ENCODE measurements at places on chromosomes 2 and 18.

- no peak for DNase-seq
Measured at GRCh38 chr2:70202236-70202806, 11.5 kb upstream of the C2orf42 start.

DNA sequence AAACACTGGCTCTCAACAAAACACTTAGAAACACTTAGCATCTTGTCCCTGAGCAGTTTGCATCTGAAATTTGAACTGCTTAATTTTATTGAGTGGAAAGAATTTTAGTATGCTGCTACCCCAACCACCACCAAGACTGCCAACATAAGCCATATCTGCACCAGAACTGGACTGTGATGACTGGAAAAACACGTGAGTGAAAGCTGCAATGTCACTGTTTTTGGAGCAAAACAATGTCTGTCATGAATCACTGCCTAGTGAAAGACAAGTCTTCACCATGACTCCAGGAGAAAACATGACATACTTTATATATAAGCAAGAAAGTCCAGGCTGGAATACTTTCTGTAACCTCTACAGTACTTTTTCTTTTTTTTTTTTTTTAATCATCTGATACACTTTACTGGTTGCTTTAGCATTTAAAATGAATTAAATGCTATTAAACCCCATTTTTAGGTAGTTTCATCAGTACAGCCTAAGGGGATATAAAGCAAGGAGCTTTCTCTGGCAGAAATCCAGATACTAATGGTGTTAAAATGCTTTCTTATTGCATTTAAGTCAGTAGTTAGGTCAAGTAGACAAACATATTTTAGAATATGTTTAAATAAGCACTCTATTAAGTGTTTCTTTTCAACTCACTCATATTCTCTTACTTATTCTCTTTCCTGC, 2129.4 kb upstream of the PIK3C3 start:
- no peak for DNase-seq

DNA sequence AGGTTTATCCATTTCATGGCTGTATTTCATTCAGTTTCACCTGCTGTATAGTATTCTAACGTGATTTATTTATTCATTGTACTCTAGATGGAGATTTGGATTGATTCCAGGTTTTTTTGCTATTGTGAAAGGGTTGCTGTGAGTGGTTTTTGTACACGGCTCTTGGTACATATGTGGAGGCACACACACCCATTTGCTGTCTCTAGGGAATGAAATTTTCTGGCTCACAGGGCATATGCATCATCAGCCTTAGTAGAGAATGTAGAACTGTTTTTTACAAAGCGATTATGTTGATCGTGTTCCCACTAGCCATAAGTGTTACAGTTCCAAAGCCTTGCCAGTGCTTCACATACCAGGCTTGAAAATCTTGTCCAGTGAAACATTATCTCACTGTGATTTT, 5.1 kb downstream of the SPTBN1 start:
- DNase-seq = no peak

DNA sequence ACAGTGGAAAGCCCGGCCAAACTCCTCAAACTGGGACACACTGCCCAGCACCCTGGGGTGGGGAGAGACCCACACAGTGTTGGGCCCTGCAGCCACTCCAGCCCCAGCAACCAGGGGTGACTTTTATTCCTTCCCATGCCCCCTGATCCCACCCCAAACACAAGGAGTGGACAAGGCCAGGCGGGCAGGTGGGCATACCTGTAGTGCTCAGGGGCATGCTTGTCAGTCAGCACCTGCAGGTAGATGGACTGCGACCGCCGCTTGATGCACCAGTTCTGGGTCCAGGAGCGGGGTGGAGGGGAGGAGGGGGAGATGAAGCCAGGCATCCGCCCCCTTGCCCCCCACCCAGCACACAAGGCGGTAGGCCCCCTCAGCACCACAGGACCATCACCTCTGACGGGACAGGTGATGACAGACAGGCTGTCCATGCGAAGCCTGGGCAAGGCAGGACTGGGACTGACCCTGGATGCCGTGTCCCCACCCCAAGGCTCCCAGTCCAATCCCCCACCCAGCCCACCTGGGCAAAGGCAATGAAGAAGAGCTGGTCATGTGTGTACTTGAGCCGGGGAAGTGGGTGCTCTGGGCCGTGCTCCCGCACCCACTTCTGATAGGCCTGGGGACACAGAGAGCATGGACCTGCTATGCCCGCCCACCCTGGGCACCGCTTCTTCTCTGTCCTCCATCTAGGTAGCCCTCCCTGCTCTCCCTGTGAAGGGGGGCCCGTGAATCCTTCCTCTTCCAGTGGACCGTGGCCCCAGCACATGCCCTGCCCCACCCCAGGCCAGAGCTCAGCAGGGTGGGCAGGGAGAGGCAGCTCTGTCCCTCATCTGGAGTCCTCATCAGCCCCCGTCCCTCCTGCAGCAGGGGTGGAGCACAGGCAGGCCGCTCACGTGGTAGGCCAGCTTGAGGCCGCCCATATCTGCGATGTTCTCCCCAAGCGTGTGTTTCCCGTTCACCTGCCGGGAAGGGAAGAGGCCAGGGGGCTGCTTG, 7.1 kb downstream of the ECEL1 start:
- DNase-seq = no peak

- DNase-seq = no peak
Measured at GRCh38 chr2:30947686-30948085, 140.4 kb upstream of the CAPN13 start.

- DNase-seq = no peak
Measured at GRCh38 chr2:238159071-238159539, 335 bp downstream of the ERFE start.

DNA sequence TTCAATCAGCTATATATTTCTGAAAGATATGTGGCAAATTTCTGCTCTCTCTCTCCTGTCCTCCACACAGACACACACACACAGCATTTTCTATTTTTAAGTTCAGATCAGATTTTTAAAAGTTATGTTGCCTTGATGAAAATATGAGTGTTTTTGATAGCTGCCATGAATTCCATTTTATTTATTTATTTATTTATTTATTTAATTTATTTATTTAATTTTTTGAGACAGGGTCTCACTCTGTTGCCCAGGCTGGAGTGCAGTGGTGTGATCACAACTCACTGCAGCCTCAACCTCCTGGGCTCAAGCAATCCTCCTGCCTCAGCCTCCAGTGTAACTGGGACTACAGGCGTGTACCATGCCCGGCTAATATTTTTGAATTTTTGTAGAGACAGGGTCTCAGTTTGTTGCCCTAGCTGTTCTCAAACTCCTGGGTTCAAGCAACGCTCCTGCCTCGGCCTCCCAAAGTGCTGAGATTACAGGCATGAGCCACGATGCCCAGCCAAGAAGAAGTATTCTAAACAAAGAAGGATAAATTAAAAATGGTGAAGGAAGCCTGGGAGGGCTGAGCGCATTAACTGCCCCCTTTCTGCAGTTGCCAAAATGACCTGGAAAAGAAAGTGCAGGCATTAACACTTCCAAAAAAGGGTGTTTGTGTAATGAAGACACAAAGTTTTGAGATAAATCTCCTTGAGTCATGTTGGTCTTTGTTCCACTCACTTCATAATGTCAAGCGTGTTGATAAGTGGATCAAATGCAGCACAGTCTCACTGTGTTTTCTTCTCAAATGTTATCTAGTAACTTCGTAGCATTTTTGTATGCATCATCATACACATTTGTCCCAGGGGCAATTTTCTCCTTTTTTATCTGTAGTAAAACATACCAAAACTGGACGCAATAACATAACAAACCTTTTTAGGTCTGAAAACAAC, 11.1 kb upstream of the IMPA2 start:
- DNase-seq = no peak

Measured in GDM1 (cell line).